ENCODE measurements at places on chromosomes 16 and 17.

DNA sequence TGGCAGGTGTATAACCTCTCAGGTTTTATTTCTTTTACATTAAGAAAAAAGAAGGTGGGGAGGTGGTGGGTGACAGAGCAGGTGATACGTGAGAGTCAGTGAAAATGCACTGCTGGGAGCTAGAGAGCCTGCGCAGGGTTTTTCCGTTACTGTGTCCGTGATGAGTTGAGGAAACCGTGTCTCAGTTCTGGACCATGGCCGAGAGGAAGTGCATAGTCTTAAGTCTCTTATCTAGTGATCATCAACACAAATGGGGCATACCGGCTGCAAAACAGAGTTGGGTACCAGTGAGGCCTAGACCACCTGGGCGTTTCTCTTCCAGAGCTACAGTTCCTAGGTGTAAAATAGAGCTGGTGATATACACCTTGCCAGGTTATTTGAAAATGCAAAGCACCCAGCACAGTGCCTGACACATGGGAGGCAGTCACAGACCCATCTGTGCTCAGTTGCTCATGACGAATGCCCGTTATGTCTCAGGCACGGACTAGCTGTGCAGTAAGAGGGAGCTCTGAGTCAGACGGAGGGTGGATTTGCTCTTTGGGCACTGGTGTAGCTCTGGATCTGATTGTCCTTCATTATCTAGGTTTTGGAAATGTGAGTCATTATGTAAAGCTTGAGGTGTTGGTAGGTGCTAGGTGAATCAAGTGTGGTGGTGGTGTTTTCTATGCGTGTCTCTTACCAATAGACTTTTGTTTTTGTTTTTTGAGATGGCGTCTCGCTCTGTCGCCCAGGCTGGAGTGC is 60.9 kb downstream of the RPTOR start:
- DNase-seq: no peak

- no peak for DNase-seq
Measured at GRCh38 chr16:10878328-10878643, 1.3 kb downstream of the CIITA start.

DNA sequence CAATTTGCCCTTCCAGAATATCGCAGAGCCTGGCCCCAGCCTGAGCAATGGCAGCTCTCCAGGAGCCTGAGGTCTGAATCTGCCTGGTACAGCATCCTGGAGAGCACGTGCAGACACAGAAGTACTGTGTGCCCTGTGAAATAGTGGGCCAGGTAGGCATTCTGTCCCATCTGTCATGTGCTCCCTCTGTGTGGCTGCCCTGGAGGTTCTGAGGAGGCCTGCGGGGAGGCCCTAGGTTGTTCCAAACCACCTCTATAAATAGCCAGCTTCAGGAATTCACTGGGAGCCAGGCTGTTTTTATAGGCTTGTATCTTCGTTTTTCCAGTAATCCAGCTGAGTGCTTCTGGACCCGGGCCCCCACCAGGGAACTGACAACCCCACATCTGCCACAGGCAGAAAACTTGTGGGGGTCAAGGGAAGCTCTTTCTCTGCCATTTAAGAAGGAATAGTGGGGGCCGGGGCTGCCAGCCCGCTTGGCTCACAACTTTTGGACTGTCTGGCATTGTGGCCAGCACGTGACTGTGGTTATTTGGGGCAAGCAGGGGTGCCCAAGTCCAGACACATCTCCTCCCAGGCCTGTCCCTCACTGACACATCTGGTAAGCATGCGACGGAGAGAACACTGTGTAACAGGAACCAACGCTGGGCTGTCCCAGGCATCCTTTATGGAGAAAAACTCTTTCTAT is 356.3 kb upstream of the TNRC6C start:
- no peak for DNase-seq

- DNase-seq: peak; percentile 13
Measured at GRCh38 chr17:79970576-79971068, 65.0 kb downstream of the TBC1D16 start.

- DNase-seq: no peak
Measured at GRCh38 chr17:77306048-77306789, 165.4 kb downstream of the SEC14L1 start.

DNA sequence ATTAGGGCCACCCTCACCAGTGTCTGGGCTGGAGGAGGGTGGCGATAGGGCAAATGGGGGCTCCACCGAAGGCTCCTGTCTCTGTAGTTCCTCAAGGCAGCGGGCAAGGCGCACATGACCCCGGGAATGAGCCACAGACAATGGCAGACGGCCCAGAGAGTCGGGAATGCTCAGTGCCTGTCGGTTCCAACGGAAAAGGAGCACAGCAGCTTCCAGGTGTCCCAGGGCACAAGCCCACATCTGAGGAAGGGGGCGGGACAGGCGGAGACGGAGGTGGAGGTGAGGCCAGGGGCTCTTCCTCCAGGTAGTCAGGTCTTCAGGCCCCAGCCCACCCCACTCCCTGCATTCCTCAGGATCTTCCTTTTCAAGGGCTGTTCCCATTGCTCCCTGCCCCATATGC is 5.1 kb upstream of the SPAG7 start:
- no peak for DNase-seq

GRCh38 chr16:85523602-85524364 is 89.3 kb upstream of the GSE1 start:
- DNase-seq: no peak

- no peak for DNase-seq
Measured at GRCh38 chr17:74243013-74243755, 29.8 kb downstream of the TTYH2 start.

DNA sequence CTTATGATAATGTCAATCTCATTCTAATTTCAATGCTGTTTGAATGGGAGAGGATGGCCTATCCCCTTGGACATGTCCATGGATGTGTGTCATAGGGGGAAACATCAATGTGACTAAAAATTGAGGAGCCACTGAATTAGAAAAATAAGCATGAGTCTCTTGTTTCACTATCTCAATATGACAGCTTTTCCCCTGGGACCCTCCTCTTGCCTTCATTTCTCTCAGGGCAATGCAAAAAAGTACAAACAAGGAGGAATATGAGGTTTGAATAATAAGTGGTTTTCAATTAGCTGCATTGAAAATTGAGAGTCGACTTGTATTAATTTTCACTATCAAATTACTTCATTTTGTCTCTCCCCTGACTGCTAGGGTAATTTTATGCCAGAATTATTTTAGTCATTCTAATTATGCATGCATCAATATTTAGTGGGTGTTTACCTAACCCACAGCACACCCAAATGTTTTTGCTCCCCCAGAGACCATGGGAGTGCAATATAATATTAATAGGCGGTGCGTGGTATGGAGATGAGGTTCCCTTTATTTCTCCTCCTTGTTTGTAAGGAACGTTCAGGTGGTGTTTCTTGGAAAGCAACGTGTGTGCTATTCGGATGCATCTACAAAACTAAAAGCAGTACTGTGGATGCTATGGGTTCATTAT is 6.8 kb upstream of the SDR42E1 start:
- no peak for DNase-seq

- DNase-seq: no peak
Measured at GRCh38 chr17:7716901-7717755, at the start of gene DNAH2. TSS of gene DNAH2 (plus strand) at chr17:7717744. CDS start at chr17:7719735, 1,991 bp downstream.

DNA sequence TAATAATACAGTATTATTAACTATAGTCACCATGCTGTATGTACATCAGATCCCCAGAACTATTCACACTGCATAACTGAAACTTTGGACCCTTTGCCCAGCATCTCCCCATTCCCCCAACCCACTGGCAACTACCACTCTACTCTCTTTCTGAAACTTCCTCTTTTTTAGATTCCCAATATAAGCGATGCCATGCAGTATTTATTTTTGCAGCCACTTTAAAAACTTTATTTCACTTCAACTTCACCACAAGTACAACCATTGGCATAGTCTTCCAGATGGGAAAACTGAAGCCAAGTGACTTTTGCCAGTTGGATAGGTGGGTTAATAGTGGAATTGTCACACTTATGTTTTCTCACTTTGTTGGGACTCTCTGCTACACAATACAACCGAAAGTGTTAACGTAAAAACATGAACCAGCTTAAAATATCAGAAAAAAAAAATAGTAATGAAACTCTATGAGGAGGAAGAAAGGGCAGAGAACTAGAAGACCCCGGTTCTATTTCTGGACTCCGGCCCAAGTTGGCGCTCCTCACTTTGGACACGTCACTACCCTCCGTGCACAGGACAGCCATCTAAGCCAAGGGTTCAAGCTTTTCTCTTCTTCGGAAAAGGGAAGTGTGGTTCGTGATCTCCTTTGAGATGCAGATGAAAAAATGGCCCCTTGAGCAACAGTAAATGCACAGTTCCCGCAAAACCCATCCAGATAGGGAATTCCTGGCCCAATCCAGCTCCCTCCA is 743 bp downstream of the SHCBP1 start:
- no peak for DNase-seq

DNA sequence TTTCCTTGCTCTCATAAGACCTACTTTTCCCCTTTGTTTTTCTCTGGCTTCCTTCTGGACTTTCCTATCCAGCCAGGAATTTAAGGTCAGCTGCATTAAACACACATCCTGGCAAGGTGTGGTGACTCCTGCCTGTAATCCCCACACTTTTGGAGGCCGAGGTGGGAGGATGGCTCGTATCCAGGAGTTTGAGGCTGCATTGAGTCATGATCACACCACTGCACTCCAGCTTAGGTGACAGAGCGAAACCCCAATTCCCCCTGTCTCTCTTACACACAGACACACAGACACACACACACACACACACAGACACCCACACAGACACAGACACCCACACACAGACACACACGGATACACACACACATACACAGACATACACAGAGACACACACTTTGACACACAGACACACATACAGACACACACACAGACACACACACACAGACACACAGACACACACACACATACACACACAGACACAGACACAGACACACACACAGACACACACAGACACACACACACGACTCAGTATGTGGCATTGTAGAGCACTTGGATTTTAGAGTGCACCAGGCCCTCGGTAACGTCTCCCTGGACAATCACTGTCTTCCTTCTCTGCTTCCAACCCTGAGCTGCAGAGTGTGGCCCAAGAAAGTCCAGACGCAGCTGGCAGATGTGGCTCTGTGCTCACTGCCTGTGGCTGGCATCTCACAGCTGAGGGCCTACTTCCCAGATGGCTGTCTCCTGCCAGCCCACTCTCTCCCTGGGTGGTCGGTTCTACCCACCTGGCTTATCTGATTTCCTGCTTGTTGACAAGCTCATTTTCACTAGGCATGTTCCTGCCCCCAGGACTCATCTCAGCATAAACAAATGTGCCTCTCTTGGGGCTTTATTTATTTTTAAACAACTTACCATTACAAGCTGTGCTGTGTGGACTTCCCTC is 39.0 kb downstream of the NLRP1 start:
- no peak for DNase-seq

- no peak for DNase-seq
Measured at GRCh38 chr16:8589057-8589899, 1.0 kb downstream of the TMEM114 start.

GRCh38 chr16:21239646-21240045 is 6.1 kb downstream of the ANKS4B start:
- DNase-seq: no peak

- DNase-seq: no peak
Measured at GRCh38 chr16:16162591-16162990, 60.7 kb downstream of the ABCC6 start.

GRCh38 chr17:71114911-71115668 is 945.8 kb downstream of the KCNJ2 start:
- DNase-seq: no peak

DNA sequence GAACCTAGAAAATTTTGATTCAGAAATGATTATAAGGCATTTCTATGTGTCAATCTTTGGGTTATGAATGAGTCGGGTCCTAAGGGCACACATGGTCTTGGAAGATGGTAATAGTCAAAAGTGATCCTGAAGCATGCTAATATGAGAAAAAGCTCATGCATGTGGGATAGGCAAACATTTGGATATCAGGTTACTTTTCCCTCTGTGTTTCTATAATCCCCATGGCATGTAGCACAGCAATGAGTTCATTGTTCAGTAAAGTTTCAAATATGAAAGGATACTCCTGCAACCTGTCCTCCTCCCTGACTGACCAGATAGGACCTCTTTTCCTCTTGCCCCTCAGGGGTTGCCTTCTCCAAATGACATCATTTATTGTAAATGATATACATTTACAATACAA is 249.9 kb upstream of the MON1B start:
- DNase-seq: no peak
